ENCODE measurements at places on chromosomes 3 and 15.
A peak's percentile ranks its signal among the peaks of the same experiment; 100 is the strongest.

GRCh38 chr3:5874931-5875341 is 687.4 kb downstream of the EDEM1 start:
- no peak for DNase-seq

- DNase-seq: no peak
Observed at GRCh38 chr3:16299746-16300145, 34.7 kb downstream of the OXNAD1 start.

DNA sequence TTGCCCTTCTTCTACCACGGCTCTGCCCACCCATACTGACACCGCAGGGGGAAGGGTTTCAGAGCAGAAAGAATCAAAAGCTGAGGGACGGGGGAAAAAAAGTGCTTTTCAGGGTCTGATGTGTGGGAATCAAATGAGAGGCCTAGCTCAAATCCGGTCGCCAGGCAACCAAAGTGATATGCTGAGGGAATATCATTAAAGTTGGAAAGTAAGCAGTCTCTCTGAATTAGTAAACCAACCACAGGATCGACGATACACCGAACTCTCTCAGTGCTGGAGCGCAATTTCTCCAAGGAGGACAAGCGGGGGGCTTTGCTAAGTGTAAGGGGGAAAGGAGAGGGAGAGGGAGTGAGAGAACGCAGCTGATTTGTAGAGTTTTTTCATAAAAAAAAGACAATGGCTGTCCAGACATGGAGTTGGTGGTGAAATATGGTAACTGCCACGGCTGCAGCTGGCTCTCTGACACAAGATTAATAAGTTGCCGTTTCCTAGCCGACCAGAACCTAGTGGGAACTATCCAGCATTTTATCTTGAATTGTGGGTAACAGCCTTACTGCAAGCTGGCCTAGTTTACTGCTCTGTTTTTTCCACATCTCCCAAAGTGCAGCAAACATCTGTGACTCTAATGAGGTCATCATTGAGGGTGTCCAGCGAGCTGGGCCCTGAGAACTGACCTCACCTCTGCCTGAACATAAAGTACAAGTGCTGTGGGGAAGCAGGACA is 530.2 kb downstream of the SOX2 start:
- no peak for DNase-seq

DNA sequence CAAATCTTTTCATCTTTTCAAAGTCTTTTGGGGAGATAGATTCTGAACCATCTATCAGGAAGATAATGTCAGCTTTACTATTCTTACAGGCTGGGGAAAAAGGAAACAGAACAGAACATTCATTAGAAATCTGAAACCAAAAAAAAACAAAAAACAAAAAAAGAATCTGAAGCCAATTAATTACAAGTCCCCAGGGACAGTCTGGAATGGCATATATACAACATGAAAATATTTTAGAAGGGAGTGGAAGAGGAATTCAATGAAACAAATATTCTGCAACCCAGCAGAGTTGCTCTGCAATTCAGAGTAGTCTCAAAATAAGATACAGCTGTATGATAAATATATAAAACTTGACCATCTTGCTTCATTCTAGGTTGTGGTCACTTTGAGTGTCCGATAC is 41.7 kb upstream of the CAPN7 start:
- DNase-seq: no peak

- DNase-seq: no peak
Observed at GRCh38 chr3:12985148-12985547, 88.1 kb downstream of the IQSEC1 start.

DNA sequence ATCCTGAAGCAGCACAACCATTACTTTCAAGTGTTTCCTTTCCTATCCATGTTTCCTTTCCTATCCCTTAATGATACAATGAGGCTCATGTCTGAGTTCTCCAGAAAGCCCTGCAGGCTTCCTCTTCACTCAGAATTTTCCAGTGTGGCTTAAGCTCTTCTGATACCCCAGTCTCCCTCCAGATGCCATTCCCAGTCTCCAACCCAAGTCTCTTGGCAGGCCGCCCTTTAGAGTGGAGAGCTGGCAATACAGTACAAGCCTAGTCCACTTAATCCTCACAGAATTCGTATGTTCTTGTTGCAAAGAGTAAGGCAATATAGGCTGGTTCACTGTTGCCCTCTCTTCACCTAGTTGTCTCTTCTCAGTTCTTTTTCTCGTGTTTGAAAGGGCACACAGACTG is 503.9 kb upstream of the MDFIC2 start:
- no peak for DNase-seq

- no peak for DNase-seq
Observed at GRCh38 chr3:127307916-127308315, 20.1 kb upstream of the PRR20G start.

DNA sequence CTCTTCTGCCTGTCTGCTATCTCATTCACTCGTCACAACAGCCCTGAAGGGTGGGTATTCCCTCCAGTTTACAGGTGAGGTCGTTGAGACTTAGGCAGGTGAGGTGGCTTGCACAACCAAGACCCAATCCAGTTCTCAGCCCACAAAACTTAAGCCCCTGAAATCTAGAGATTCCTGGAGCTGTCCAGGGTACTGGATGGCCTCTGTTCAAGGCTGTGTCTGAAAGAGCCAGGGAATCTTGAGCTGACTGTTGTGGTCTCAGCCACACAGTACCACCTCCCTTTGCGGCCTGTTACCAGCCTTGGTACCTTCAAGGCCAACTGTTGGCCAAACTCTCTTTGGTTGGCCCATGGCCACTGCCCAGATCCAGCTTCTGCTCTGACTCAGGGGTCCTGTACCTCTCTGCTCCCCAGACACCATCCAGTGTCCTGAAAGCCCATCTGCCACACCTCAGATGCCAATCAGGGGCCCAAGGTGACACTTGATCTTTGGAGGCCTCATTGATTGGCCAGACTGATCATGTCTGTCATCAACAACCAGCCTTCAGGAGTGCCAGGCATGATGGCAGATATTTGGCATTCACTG is 10.9 kb upstream of the FAM107A start:
- DNase-seq: peak; percentile 72

DNA sequence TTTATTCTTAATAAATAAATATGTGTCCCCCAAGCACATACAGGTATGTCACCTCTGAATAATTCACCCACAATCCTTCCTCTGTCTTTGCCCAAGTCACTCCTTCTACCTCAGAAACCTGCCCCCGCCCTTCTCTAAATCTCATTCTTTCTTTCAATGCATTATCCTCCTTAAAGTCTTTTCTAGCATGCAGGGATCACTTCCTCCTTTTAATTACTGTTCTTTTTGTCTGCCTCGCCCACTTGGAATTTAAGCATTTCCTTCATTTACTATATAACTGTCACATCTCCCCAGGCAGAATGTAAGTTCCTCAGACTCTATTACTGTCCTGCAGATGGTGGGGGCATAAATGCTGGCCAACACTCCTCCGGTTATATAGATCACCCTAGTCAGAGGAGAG is 7.8 kb downstream of the CCDC80 start:
- DNase-seq: no peak

GRCh38 chr15:33445984-33446383 is 135.2 kb downstream of the RYR3 start:
- no peak for DNase-seq

- no peak for DNase-seq
Observed at GRCh38 chr3:38567498-38567897, 71.4 kb downstream of the EXOG start.

- no peak for DNase-seq
Observed at GRCh38 chr3:173055228-173055933, 85.7 kb downstream of the SPATA16 start.

GRCh38 chr15:80564056-80564455 is 131.1 kb upstream of the ABHD17C start:
- no peak for DNase-seq

GRCh38 chr15:41950489-41950888 is 21.9 kb downstream of the EHD4 start:
- DNase-seq: no peak

- peak; percentile 16 for DNase-seq
Observed at GRCh38 chr3:191997579-191998268, 536.8 kb downstream of the PYDC2 start.

- DNase-seq: no peak
Observed at GRCh38 chr15:51051776-51052175, 42.9 kb downstream of the TNFAIP8L3 start.

- DNase-seq: no peak
Observed at GRCh38 chr3:4045756-4046155, 246.5 kb downstream of the LRRN1 start.

DNA sequence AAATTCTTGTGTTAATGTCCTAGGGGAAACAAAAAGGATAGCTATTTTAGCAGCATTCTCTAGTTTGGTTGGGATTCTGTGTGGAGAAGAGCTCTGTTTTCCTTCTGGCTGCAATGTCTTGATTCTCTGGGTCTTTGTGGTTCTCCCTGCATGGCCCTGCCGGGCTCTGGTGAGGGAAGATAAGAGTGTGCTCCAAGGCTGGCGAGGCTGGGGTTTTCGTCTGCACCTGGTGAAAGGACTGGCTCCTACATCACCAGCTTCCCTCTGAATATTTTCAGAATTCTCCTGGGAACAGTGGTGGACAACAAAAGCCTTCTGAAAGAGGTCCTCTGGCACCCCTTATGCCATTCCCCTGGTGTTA is 38.1 kb upstream of the SFMBT1 start:
- DNase-seq: no peak

GRCh38 chr15:82799183-82799841 is 6.6 kb downstream of the FSD2 start:
- no peak for DNase-seq

- DNase-seq: no peak
Observed at GRCh38 chr3:190060192-190060775, 60.4 kb downstream of the P3H2 start.

DNA sequence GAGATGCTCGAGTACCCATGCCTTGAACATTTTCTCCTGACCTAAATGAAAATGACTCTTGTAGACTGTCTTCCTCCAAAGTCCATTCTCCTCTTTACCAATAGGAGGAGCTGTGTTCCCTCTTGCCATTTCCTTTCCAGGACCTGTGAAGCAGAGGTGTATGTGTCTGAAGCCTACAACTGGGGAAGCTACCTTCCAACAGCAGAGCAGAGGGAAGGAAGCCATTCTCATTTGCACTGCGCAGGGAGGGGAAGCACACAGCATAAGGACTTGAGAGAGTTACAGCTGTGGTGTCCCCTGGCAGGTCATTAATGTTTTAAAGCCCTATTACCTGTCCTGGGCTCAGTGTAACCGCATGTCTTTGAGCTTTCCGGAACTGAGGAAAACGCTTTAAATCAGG is 38.7 kb downstream of the HSPBAP1 start:
- DNase-seq: peak; percentile 69

- no peak for DNase-seq
Observed at GRCh38 chr3:153614563-153614962, 452.5 kb downstream of the RAP2B start.

- DNase-seq: no peak
Observed at GRCh38 chr3:134617608-134618477, 33.0 kb downstream of the KY start.

DNA sequence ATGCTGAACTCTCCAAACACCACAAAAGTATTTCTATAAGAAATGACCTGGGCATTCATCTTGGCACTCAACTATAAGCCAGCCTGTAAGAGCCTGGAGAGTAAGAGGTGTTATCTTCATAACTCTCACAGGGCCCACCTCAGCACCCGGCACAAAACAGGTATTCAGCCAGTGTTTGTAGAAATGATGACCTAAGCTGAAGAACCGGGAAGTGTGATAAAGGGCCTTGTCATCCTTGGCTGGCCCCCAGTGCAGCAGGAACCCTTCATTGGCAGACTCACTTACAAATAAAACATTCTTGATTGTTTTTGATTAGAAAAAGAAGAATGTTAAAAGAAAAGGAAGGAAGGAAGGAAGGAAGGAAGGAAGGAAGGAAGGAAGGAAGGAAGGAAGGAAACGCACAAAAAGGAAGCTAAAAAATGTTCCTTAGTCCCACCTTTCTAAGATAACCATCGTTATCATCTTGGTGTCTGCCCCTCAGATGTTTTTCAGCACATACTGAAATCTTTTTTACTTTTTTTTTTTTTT is 52.1 kb downstream of the DAPK2 start:
- no peak for DNase-seq

DNA sequence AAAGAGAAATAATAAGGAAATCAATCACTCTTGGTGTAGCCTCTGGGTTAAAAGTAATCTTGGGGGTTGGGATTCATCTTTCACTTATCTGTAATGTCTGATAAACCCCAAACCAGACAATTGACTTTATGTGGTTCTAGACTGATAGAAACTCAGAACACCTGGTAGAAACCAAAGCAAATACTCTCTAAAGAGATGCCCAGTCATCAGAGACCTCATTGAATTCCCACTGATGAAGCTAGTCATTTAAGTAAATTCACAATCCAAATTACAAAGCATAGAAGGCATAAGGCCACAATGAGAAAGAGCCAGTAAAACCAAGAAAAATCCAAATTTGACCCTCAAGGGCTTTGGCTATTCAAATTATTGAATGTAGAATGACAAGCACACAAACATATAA is 250.6 kb downstream of the MBNL1 start:
- no peak for DNase-seq

DNA sequence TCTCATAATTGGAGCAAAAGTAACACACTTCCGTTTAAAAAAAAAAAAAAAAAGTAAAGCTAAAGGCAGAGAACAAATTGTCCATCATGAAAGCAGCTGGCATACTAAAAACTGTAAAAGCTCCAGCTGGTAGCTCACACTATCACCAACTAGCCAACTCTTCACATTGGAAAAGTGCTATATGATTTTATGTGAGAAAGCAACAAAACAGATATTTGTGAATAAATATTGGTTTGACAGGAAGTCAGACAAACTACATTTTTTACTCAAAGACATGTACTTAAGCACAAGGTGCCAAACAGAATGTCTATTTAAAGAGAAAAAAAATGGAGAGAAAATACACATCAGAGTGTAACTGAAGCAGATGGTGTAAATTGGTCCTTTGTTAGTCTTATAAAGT is 231.2 kb upstream of the CADM2 start:
- DNase-seq: no peak

- peak; percentile 44 for DNase-seq
Observed at GRCh38 chr3:64575211-64575844, 112.5 kb downstream of the ADAMTS9 start.

GRCh38 chr15:85027033-85027380 is 45.4 kb downstream of the PDE8A start:
- no peak for DNase-seq

DNA sequence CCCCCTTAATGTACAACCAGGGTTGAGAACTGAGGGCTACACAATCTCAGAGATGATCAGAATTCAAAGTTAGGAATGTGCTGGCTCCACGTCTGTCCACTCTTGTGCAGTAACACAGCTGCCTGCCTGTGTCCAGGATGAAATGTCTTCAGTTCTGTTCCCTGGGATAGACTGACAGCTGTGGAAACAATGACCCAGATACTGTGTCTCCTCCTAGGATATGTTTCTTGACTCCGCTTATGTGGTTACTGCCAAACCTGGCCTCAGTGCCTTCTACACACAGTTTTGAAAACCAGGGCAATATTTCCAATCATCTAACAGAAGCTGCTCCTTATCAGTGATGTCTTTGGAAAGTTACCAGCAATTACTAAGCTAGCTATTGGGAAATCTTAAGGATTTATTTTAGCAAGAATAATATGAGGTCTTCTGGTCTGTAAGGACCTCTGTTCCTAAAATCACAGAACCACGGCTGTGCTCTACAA is 67.6 kb downstream of the NOX5 start:
- no peak for DNase-seq

Measured in H7 (cell line).